ENCODE measurements at places on chromosomes 7 and 10.
A peak's percentile ranks its signal among the peaks of the same experiment; 100 is the strongest.

DNA sequence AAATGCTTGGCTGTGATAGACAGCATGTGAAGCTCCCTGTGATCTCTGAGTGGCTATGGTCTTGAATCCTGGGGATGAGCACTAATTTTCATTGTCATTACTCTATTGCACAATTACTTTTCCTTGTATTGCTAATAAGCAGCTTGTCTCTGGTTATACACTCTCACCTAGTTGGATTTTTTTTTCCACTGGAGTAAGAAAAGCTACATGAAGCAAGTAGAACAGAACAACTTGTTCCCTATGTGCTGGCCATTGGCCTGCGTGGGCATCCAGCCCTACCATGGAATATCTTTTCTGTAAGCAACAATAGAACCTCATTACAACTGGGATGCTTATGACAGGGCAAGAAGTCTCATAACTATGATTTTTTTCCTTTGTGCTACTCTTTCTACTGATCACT lies 807.4 kb downstream of the TNS3 start:
- no peak for DNase-seq

GRCh38 chr10:670038-670437 lies 19.4 kb downstream of the DIP2C start:
- no peak for DNase-seq

GRCh38 chr10:63901228-63901627 lies 380.0 kb downstream of the REEP3 start:
- DNase-seq = no peak

DNA sequence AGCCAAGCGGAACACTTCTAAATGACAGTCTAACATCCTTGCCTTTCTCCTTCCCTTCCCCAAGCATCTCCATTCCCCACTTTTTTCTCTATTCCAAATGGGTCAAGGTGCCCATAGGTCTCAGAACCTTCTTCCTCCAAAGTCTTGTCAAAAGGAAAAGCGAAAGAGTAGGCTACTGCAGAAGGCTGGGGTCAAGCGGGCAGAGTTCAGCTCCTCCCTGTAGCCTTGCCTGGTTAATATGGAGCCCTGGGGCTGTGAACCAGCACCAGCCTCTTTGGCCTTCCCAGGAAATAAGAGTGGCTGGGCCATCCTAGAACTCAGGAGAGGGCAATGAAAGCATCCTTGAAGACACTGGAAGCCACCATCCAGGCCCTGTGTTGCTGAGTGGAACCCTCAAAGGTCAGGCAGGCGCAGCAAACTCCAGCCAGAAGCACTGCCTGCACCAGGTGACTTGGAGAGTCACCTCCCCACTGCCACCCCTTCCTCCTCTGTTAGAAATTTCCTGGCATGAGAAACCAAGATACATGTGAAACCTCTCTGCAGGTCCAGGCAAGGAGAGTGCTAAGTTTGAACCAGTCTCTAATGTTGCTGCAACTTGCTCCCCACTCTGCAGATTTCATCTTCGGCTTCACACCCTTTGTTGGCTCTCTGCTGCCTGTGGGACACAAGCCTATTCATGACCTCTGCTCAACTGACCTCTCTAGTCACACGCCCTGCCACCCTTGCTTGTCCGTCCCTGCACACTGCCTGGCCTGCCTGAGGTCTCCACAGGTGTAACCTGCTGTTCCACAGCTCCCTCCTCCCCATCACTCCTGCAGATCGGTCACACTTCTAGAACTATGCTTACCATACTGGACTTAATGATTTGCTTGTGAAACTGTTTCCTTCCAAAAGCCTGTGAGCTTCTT lies 74.9 kb downstream of the SH3PXD2A start:
- no peak for DNase-seq

GRCh38 chr7:106080300-106080987 lies 31.7 kb downstream of the SYPL1 start:
- no peak for DNase-seq

GRCh38 chr7:30887464-30887872 lies 24.2 kb upstream of the AQP1 start:
- DNase-seq = no peak

DNA sequence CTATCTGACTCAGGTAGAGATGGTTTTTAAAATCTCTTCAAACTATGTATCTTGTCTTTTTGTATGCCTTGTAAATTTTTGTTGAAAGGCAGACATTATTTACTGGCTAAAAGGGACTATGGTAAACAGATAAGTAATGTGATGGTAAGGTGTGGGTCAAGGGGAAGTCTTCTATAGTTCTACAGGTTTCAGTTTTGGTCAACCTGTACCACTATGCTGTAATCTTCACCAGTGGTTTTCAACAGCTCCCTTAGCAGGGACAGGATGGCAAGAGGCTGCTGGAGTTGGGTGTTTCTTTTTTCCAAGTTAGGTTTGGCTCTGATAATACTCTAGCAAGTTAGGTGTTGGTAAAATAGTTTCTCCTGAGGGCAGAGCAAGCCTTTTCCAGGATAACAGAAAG lies 32.7 kb upstream of the FZD8 start:
- DNase-seq = no peak

- peak; percentile 12 for DNase-seq
Observed at GRCh38 chr7:125423458-125424155, 494.0 kb upstream of the POT1 start.

- no peak for DNase-seq
Observed at GRCh38 chr7:115009736-115010440, 88.0 kb downstream of the MDFIC start.

DNA sequence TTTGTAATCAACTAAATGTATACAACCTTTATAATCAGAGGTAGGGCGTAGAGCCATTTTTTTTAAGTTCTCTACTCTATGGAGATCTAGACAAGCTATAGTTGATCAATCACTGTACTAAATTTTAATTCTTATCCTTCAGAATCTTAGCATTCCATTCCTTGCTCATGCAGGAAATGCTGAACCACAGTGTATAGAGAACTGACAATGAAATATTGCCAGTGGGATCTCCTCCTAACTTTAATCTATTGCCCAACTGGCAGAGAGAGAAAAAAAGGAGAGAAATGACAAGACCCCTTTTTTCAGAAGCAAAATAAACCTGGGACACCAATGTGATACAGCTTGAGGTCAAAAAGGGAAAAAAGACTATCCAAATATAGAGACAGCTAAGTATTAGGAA lies 26.4 kb upstream of the PPP3CB start:
- DNase-seq = no peak

DNA sequence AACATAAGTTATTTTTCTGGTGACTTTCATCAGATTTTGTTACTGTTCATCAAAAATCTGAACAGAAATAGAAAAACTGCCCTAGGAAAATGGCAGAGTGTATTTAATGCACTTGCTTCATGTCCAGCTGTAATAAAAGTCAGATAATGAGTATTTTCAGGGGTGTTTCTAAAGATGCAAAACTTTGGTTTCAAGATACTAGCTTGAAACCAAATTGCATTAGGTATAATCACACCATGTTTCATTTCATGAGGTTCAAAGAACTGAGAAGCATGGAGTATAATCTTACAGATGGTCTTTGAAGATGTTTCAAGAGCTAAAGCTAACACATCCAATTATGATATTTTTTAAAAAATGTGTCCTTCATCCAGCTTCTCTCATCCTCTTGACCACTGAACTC lies 128.9 kb downstream of the NRCAM start:
- DNase-seq = no peak

GRCh38 chr10:89494068-89494467 lies 41.3 kb downstream of the SLC16A12 start:
- no peak for DNase-seq

Data from A673 (cell line).